ENCODE measurements at places on chromosomes 5 and 9. TPM values are rescaled to one million over a fixed set of nuclear protein-coding genes. Genes with fewer than 3 reads are reported as not detected.

Gene SPINK7
- total RNA-seq, result not detected

Gene ARL14EPL
- total RNA-seq, result 0.39 TPM

Gene RAPGEF1
- 44.1 TPM for total RNA-seq

Gene PCDHGA9
- 1.8 TPM for total RNA-seq

Gene TRIM32
- 18.0 TPM for total RNA-seq

Gene EPB41L4A
- 18.3 TPM for total RNA-seq

Gene NR5A1
- total RNA-seq, result not detected

Gene FBN2
- 73.7 TPM for total RNA-seq

Gene INSL4
- not detected for total RNA-seq

Gene TAF1L
- total RNA-seq, result 0.04 TPM

Gene PPP3R2
- total RNA-seq, result not detected

Gene OCLN
- 36.5 TPM for total RNA-seq
